Testis (tissue), 5 donors: ENCODE measurements at places on chromosomes 5 and 9.

DNA sequence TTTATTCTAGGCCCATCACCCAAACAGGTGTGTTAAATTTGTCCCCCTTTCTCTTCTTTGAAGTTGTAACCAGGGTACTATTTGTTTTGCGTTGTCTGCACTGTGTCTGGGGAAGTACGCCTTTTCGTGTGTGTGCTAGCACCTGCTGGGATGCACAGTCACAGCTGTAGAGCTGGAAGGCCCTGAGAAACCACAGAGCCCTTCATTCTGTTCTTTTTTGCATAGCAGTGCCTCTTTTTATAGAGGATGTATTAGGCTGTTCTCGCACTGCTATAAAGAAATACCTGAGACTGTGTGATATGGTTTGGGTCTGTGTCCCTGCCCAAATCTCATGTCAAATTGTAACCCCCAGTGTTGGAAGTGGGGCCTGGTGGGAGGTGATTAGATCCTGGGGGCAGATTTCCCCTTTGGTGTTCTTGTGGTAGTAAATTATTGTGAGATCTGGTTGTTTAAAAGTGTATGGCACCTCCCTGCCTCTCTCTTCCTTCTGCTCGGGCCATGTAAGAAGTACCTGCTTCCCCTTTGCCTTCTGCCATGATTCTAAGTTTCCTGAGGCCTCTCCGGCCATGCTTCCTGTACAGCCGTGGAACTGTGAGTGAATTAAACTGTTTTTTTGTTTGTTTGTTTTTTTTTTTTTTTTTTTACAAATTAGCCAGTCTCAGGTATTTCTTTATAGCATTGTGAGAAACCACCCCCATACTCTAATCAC, 14.0 kb downstream of the SEC61B start:
- no peaks in the 10 kb centered on the region for H3K4me1 ChIP-seq
- no peak overlapping the region for H3K4me3 ChIP-seq
- H3K36me3 ChIP-seq, result no peaks in the 10 kb centered on the region
- no peaks in the 10 kb centered on the region for H3K27me3 ChIP-seq
- no peak for DNase-seq

GRCh38 chr9:84140535-84141101, 160.0 kb downstream of the RMI1 start:
- DNase-seq, result peak; percentile 41
- peak overlapping the region; percentile 48 for H3K4me3 ChIP-seq
- no peaks in the 10 kb centered on the region for H3K36me3 ChIP-seq
- H3K27ac ChIP-seq, result peak overlapping the region; percentile 69
- H3K27me3 ChIP-seq, result no peaks in the 10 kb centered on the region

DNA sequence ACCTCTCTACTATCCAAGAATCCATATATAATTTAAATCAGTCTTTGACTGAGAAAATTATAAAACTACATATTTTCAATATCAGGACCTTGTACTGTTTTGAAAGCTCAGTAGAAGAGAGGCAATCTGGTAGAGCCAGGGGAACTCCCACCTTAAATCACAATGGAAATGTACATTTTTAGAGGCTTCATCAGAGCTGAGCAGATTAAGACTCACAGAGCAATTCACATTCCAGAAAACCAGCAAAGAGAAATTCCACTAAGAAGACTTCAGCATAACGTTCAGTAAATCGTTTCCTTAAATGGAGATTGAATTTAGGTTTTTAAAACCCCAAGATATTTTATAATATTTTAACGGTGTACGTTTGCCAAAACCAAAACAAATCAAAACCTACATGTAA, 227.8 kb upstream of the TRPM3 start:
- H3K4me3 ChIP-seq, result no peak overlapping the region
- H3K27me3 ChIP-seq, result no peaks in the 10 kb centered on the region
- H3K4me1 ChIP-seq, result no peaks in the 10 kb centered on the region
- no peak for DNase-seq
- H3K27ac ChIP-seq, result no peak overlapping the region

DNA sequence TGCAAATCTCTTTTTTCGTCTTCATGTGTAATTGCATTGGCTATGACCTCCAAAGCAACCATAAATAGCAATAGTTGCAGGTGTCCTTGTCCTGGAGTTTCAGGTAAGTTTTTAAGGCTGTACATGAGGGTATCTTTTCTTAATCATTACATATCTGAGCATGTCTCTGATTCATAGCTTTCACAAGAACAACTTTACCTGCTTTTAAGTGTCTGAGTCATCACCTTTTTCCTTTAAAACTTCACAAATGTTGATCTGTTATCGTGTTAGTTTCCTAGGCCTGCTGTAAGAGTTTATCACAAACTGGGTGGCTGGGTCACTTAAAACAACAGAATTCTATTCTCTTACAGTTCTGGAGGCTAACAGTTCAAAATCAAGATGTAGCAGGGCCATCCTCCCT, 13.8 kb downstream of the GARNL3 start:
- H3K27me3 ChIP-seq, result no peaks in the 10 kb centered on the region
- DNase-seq, result no peak
- no peak overlapping the region for H3K4me3 ChIP-seq
- no peaks in the 10 kb centered on the region for H3K4me1 ChIP-seq
- no peak overlapping the region for H3K27ac ChIP-seq
